ENCODE measurements at places on chromosomes 7 and 10. TPM values are rescaled to one million over a fixed set of nuclear protein-coding genes. Genes with fewer than 3 reads are reported as not detected.

GRCh38 chr7:139589474-139589873, 66.0 kb downstream of the CLEC2L start:
- no peak for DNase-seq

The MYOZ1 gene
- 0.58 TPM for total RNA-seq

The RAB19 gene
- total RNA-seq: not detected

GRCh38 chr10:95543459-95543858, 17.7 kb downstream of the SORBS1 start:
- peak; percentile 37 for DNase-seq

DNA sequence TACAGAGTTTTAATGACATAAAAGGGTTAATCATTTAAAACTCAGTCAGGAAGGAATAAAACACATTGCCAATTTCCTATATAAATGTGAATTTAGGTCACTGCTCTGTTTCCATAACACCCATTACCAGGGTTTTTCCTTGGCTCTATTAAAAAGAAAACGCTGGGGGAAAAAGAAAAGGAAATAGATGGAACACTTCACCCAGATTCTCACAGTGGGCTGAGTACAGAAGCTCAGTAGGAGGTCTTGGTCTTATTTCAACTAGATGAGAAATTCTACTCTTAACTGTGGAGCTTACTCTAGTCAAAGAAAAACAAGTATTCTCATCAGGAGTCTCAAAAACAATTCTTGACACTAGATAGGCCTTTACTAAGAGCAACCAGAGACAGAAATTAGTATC, 36.5 kb downstream of the GLUD1 start:
- DNase-seq: no peak

The HYAL4 gene
- total RNA-seq: not detected

The GFRA1 gene
- total RNA-seq: 18.3 TPM

GRCh38 chr7:82360591-82361368, 82.8 kb downstream of the CACNA2D1 start:
- DNase-seq: no peak

Measured in mesenteric fat pad (tissue), 1 donor.